ENCODE measurements at places on chromosomes 4 and X.

GRCh38 chr4:128879971-128880370, 70.5 kb downstream of the JADE1 start:
- peak; percentile 60 for DNase-seq

GRCh38 chrX:46770000-46770816, 11.3 kb upstream of the SLC9A7 start:
- peak; percentile 50 for DNase-seq

DNA sequence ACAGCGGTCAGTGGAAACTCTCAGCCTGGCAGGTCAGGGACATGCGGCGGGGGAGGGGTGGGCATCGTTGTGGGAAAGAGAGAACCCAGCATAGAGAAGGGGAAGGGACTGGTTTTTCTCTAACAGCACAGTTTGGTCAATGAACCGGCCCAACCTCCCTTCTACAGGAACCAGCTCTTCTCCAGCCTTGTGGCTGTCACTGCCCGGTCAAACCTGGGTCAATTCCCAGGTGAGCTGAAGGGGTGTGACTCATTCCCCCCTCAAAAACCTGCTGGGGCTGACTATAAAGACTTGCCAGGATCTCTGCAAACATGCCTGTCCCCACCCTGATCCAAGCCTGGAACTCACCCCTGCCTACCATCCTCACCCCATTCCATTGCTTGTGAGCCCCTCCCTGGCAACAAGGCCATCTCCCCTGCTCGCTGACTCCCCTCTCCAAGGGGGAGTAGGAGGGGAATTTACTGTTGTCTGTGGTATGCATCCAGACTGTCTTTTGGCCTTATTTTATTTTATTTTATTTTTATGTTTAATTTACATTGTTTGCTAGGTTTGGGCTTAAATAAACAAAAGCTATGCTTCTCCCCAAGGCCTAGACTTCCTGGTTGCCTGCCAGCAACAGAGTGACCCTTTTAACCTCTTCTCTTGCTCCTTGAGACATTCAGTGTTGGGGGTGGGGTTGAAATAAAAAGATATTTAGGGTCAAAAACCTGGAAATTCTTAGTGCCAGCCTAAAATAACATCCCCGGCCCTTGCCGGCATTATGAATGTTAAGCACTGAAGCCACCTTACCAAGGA, 49.6 kb downstream of the TSC22D3 start:
- no peak for DNase-seq

DNA sequence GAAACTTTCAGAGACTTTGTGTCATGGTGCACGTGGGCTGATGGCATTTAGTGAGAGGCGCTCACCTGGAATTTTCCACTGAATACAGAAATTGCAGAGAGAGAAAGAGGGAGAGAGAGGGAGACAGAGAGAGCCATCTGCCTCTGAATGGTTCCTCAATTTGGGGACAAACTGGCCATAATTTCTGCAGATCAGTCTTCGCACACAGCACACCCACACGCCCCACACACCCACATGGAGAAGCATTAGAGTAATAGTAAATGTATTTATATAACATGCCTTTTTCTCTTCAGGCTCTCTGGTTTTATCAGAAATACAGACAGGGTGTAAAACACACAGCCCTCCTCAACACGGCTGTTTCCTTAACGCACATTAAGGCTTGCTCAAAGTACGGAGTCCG, 38.6 kb downstream of the PRKX start:
- no peak for DNase-seq

DNA sequence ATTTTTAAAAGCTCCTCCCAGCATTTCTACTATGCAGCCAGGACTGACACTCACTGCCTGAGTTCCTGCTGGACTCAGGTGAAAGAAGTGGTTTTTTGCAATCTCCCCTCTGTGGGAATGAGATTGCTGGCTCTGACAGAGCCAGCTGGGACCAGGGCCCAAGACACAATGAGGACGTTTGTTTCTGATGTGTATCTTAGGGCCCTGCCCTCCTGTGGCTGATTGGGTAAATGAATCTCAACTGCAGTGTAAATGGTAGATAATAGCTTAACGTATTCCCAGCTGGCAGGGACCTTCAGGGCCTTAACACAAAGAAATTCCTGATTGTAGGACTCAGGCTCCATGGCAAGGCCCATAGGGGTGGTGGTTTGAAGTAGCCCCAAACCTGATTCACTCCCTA, 85.8 kb upstream of the PRPS1 start:
- DNase-seq: no peak

DNA sequence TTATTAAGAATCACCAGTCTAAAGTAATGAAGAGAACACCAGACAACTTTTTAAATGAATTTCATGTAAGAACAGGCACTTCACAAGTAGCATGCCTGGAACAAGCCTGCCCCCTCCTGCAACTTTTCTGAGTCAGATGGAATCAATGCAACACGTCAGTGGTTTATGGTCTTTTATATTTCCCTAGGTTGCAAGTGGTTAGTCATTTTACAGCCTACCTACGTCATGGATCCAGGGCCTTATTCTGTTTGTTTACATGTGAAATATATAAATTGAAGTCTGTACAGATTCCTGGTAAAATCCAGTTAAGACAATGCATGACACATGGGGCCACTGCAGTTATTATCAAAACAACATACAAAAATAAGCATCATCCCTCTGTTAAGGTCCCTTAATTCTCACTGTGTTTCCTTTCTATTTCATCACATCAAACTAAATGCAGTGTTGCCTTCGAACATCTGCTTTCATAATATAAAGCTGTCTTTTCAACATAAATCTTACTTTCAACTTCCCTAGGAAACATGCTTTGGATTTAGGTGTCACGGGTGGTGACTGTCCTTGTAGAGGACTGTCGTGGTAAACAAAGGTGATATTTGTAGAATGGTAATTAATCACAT, 309.3 kb downstream of the FRMPD4 start:
- peak; percentile 8 for DNase-seq

GRCh38 chr4:65241257-65241997, 428.9 kb downstream of the EPHA5 start:
- no peak for DNase-seq

- DNase-seq: no peak
Observed at GRCh38 chrX:47633689-47634590, 4.2 kb upstream of the CFP start.

DNA sequence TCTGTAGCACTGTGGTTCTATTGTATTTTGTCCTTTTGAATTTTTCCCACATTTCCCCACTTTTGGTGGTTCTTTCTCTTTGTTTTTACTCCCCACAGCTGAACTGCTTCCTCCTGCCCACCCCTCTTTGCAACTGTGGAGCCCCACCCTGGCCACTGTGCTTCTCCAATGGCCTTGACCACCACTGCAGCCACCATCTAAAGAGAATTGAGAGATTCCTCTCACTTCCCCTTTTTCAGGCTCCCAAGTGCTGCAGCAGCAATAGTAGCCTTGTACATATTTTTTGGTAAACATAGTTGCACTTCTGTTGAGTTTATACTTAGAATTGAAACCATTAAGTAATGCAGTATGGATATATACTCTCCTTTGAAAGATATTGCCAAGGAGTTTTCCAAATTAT, 51.3 kb upstream of the FRMPD3 start:
- DNase-seq: no peak

GRCh38 chr4:26284536-26284935, 36.3 kb upstream of the RBPJ start:
- no peak for DNase-seq

DNA sequence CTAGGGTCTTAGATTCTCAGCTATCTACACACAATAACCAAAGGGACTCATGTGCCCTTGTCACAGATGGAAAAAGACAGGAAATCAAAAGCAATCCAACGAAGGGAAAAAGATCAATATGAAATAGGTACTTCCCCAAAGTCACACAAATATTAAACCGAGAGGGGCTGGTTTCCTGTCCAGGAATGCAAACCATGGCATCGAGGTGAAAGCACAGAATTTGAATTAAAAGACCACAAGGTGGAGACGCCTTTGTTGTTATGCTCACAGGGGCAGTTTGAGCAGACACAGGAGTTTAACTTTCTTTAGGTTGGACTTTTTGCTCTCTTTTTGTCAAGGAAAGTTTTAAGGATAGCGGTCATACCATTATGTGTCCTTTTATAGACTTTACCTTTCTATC, 14.3 kb downstream of the H2BW1 start:
- DNase-seq: no peak

DNA sequence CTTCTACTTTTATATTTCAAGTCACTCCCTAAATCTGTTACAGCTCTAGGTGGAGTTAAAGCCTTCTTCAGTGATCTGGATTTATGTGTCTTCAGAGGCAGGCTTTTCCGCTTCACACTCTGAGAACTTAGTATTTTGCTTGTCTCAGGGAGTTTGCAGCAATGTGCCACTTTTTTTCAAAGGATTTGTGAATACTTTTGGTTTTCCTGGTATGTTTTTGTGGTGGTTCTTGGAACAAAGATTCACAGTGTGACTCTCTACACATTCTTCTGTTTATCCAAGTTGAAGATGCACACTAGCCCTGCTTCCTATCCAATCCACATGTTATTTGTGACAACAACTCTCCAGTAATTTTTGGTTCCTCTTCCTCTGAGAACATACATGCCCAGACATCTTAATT, 1253.7 kb downstream of the TECRL start:
- DNase-seq: no peak

DNA sequence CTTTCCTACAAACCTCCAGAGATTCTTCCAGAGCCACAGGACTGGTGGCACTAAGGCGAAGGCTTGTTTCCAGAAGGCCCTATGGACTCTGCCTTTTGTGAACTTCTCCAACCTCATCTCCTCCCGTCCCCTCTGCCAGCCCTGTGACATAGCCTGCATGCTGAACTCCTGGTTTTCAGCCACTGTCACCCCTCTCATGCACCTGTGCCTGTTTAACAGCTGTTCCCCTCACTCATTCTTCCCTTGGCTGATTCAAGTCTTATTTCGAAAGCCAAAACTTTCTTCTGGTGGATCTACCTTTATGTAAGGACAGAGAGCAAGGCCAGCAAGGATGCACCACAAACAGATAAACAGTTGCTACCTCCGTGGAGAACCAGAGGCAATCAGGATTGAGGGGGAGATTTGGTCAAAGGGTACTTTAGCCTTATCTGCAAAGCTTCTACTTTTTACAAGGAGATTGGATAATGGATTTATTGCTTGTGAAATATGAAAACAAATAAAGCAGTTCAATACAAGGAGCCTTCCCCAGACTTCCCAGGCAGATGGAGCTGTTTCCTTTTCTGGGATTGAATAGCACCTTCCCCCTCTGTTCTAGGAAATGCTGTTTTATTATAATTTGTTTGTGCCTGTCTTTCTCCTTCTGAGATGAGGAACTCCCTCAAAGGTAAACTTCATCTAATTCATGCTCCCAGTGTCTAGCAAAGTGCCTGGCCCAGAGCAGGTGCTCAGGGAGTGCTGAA, 5.7 kb downstream of the CITED1 start:
- no peak for DNase-seq

DNA sequence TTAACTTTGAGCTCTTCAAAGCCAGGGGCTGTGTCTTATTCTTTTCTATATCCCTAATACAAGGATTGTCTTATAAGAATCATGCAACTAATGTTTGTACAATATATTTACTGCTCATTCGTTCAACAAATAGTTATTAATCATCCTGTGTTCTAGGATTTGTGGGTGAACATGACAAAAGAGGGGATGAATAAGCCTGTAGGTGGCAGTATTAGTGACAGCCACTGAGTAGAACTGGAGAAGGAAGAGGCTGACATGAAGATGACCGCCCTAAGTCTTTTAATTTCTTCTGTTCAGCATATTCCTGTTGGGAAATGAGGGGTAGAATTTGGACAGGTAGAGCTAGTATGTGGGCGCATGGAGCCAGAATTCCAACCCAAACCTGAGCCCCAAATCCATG, 11.9 kb upstream of the LINC00632 start:
- DNase-seq: no peak

- DNase-seq: no peak
Observed at GRCh38 chr4:53515076-53515475, 76.2 kb downstream of the LNX1 start.

GRCh38 chr4:127238956-127239475, 393.7 kb upstream of the INTU start:
- no peak for DNase-seq

GRCh38 chr4:166315721-166316467, 442.9 kb downstream of the TLL1 start:
- DNase-seq: no peak

DNA sequence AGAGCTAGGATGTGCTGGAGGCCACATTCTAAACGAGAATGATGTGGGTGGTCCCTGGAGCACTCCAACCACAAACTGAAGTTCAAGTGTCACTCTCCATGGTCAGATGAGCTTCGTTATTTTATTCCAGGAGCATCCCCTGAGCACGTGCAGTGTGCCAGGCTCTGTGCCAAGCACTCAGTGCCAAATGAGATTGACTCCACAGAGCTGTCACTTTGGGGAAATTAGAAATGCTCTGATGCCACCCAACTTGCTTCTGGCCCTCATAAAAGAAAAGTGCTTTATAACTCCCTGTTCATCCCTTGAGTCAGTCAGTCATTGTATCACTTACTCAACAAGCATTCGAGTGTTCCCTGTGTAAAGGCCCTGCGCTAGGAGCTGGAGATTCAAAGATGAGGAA, 91.2 kb downstream of the RTL5 start:
- DNase-seq: no peak

DNA sequence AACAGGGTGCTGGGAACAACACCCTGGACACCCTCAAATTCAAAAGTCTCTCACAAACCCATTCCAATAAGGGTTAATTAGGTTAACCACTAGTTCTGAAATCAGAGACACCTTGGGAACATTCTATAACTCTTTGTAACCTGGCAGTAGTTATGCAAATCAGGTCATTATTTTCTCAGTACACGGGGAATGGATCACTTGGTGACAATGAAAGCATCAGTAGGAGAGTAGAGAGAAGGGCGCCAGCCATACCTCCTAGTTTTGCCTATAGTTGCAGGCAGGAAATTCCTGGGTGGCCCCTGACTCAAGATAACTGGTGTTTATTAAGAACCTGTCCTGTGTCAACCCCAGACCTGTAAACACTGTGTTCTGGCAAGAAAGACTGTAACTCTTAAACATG, 2.5 kb downstream of the CCDC110 start:
- no peak for DNase-seq

GRCh38 chrX:31136144-31136611, 64.3 kb upstream of the FTHL17 start:
- DNase-seq: no peak

All from fibroblast of gingiva (primary cell).